ENCODE measurements at places on chromosomes 3 and 15.

- peak; percentile 73 for DNase-seq
Observed at GRCh38 chr15:78979456-78980320, 34.8 kb upstream of the CTSH start.

- peak; percentile 55 for DNase-seq
Observed at GRCh38 chr3:179713643-179714090, 60.8 kb downstream of the USP13 start.

- no peak for DNase-seq
Observed at GRCh38 chr15:37791693-37792092, 142.7 kb upstream of the TMCO5A start.

- no peak for DNase-seq
Observed at GRCh38 chr15:62412686-62413085, 247.6 kb upstream of the C2CD4B start.

DNA sequence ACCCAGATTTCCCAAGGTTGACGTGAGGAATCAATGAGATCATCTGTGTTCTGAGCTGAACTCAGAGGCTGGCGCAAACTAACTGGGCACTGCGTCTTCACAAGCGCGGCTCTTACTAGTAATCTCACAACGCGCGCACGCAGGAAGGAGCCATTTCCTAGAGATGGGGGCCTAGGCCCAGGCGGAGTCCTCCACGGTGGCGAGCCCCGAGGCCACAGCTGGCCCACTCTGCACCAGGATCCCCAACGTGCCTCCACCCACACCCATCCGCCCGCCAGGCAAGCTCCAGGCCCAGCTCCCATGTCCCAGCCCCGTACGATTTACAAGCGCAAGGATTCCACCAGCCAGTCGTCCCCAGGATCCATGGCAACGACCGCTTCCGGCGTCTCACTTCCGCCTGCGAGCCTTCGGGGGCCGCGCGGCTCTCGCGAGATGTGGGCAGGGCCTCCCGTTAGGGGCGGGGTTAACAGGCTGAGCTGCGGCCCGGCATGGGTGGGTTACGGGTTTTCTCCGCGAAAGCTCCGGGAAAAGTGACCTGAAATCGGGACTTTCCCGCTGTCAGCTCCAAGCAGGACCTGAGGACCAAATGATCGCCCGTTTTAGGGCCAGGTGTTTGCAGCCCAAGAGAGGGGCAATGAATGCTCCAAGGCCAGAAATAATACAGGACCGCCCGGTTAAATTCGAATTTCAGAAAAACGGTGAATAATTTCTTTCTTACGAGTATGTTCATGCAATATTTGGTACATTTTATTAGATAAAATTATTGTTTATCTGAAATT lies at the start of gene WDR73:
Gene WDR73, minus strand, starts transcription at position 374 of the 779 bp plus-strand sequence. Its CDS starts 9 bp downstream, at position 365.
- peak; percentile 96 for DNase-seq

DNA sequence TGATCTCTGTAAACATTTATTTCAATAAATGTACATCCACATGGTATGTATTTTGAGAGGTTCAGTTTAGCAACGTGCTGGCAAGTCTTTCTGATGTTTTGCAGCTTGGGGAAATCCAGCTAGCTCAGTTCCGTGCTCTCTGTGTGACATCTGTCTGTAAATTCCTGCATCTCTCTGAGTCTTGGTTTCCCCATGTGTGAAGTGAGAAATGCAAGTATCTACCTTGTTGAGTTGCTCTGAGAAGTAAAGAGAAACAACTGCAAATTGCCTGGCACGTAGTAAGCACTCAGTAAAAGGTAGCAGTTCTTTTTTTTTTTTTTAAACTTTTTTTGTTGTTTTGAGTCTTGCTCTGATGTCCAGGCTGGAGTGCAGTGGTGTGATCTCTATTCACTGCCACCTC lies 30.2 kb upstream of the MORF4L1 start:
- no peak for DNase-seq

- no peak for DNase-seq
Observed at GRCh38 chr3:171753025-171753472, 57.2 kb downstream of the PLD1 start.

- DNase-seq, result no peak
Observed at GRCh38 chr15:93854088-93854487, 377.3 kb upstream of the MCTP2 start.

GRCh38 chr15:33149919-33150318 lies 44.6 kb downstream of the FMN1 start:
- no peak for DNase-seq

GRCh38 chr3:158368271-158368670 lies 202.7 kb upstream of the MLF1 start:
- DNase-seq, result no peak

GRCh38 chr3:30804984-30805383 lies 89.5 kb downstream of the GADL1 start:
- no peak for DNase-seq

DNA sequence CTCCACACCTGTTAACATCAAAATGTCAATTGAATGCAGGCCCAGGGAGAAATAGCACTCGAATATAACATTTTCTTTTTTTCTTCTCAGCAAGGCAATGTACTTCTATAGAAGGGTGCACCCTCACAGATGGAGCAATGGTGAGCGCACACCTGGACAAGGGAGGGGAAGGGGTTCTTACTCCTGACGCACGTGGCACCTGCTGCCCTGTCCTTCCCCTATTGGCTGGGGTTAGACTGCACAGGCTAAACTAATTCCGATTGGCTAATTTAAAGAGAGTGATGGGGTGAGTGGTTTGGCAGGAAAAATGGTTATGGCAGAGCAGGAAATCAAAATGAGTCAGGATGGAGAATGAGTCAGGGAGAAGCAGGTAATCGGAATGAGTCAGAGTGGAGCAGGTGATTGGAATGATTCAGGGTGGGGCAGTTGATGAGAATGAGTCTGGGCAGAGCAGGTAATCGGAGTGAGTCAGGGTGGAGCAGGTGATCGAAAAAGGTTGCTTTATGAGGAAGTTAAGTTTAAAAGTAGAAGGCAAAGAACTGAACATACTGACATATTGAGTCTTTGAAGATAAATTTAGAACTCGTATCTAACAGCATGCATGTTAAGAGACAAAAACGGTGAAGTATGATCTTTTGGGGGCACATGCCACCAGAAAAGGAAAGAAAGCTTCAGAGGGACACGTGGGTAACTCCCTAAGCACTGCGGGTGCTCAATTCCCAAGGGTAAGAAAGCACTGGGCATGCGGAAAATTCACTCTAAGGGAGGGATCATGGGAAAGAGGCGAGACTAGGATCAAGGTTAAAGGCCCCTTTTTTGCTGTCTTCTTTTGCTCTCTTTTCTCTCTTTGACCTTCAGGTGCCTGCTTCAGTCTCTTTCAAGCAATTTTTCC lies 72.9 kb upstream of the GALNT15 start:
- DNase-seq, result no peak

DNA sequence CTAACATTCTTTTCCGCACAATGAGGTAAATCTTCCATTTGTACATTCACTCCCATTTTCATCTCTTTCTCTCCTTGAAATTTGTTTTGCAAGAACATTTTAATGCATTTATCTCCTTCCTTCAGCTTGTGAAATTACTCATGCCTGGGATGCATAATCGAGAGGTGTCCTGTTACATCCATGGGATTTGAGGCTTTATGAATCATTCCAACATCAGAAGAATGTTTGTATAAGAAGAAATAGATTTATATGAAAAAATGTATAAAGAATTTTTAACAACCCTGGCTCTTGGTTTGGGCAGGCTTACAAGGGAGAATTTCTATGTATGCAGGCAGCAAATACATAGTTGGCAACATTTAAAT lies 93.2 kb upstream of the MBNL1 start:
- DNase-seq, result peak; percentile 44

DNA sequence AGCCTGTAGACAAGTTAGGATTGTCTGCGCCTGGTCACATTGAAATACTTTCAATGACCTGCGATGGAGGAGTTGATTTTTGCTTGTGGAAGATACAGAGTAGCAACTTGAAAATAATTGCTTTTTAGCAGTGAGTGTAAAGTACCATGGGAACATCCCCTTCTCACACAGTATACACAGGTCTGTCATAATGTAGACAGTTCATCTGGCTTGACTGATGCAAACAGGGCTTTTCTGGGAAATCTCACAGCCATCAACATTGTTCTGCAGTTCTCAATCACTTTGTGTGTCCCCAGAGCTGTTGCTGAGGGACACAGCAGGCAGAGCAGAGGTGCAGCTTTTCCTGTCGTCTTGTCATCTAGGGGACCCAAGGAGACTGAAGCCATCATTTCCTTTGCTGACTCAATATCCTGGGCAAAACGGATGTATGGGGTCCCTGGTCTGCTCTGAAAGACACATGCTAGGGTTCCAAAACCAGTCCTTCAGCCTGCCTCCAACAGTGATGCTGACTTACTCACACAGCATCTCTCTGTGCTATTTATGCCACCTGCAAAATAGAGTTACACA lies 5.3 kb upstream of the REC114 start:
- no peak for DNase-seq

DNA sequence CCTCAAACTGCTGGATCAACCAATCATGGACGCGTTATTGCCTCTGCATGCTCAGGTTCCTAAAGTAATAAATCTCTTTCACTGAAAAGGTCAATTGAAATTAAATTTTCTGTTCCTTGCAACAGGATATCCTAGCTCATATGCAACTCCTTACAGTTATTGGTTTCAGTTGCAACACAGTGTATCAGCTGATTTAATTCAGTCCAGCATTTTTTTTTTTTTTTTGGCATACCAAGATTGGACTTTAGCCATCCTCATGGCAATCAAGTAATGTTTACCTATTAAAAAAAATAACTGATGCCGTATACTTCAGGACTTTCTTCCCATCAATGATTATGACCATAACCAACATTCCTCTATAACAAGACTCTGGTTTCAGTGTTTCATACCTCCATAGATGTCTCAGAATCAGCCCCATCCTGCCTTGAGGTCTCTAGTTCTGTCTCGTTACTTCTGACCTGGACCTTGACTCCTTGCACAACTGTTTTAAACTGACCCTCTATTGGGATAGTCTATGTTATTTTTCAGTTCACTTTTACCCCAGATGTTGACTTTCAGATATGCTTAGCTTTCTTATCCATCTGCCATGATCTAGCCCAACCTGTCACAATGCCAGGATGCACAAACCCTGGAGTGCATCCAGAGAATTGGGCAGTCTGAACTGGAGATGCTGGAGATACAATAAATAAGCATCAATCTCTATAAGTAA lies 265.0 kb upstream of the GADL1 start:
- DNase-seq, result no peak
